ENCODE measurements at places on chromosomes 12 and 14.

DNA sequence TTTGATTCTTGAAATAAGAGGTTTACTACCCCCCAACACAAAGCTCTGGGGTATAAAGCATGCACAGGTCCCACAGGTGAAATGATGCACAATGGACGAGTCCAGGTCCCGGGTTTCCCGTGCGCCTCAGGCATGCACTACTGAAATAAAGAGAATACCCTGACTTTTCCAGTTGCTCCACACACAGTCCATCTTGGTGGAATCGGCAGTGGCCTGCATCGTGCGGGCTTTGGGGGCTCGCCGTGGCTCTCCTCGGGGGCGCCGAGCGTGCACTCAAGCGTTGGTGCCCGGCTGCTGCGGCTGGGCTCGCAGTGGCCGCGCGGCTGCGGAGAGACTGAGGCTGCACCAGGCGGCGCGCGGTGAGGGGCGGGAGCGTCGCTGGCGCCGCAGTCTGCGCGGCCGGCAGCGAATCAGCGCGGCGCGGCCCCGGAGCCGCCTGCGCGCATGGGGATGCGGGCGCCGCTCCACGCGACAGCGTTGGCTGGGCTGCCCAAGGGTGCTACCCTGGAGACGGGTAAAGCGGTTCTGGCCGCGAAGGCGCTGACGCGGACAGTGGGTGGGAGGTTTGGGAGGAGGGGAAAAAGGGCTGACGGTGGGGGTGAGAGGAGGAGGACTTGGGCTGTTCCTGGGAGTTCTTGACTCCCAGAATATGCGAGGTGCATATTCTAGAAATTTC, 53.8 kb upstream of the CCDC175 start:
- DNase-seq, result no peak

GRCh38 chr12:103181366-103182152, 224.1 kb downstream of the ASCL1 start:
- no peak for DNase-seq

DNA sequence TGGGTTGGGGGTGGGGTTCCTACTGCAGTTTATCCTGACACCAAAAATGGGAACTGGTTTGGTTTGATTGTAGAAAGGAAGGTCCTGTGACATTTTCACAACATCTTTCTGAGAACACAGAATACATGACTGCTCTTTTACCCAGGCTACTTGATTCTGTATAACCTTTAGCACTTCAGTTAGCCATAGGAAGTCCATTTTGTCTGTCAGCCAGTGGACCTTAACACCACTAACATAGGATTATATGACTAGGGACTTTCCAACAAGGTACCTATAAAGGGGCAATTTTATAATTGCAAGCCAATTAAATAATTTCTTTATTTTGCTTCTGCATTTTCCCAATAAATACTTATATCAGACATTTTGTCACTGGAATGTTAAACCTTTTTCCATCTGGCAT, 489.2 kb upstream of the MIS18BP1 start:
- DNase-seq, result no peak

DNA sequence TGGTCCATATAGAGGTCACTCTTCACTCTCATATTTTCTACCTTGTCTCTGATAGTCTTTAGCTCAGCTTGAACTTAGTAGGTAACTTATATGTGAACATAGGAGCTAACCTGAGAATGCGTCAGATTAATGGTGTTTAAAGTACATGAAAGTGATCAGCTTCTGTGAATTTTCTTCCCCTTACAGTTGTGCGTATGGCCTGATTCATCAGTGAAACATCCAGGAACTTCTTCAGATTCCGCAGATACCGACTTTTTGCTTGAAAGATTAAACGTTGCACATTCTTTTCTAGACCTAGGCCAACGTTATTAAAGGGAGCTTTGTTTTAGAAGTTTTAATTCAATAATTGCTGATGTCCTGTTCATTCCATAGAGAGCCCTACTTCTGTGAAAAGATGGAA, 1945.1 kb upstream of the SEL1L start:
- DNase-seq, result no peak

- DNase-seq, result no peak
These were observed 35.4 kb downstream of the SPTLC2 start for GRCh38 chr14:77580964-77581505.

Measured in activated CD8-positive, alpha-beta memory T cell treated with anti-CD3 and anti-CD28 coated beads for 1 hour (primary cell).